ENCODE measurements at places on chromosomes 1 and 21.

DNA sequence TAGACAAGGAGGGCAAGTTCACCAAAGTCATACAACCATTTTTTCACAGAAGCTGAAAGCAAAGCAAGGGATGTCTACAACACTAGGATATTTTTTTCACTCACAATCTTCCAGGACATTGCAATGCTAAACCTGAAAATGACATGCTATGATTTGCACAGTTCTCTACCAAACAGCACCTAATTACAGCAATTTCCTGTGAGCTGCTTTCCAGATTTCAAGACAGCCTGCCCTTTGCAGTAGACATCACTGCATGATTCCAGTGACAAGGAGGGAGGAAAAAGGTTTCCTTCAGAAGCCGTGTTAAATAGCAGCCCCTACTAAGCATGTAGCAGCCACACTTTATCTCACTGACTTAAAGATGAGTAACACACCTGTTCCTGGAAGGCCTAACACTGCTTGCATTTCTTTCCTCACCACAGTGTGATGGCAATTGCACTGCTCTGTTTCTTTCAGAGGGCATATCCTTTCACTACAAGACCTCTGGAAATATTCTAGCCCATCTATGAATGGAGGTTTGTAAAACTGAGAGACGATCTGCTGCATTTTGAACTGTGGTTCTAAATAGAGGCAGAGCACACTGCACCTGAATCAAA, 97.1 kb downstream of the DUSP10 start:
- no peak for DNase-seq

- DNase-seq, result no peak
Observed at GRCh38 chr1:25590096-25590824, 26.3 kb upstream of the MAN1C1 start.

GRCh38 chr1:221217029-221217428, 337.8 kb downstream of the HLX start:
- peak; percentile 74 for DNase-seq

DNA sequence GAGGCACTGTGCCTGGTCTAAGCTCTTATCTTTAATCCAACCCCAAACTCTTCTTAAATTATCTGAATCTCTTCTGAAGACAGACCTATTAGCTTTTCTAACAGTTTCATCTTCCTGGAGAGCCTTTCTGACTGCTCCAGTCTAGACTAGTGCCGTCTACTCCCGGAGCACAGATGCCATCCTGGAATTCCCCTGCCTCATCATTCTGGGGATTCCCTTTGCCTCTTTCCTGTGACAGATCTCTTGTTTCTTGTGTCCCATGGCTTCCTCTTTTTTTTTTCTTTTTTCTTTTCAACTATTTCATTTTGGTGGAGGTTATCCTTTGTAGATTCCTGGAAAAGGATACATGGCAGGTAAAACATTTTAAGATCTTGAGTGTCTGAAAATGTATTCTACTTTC, 11.7 kb downstream of the SEMA4A start:
- DNase-seq, result no peak

DNA sequence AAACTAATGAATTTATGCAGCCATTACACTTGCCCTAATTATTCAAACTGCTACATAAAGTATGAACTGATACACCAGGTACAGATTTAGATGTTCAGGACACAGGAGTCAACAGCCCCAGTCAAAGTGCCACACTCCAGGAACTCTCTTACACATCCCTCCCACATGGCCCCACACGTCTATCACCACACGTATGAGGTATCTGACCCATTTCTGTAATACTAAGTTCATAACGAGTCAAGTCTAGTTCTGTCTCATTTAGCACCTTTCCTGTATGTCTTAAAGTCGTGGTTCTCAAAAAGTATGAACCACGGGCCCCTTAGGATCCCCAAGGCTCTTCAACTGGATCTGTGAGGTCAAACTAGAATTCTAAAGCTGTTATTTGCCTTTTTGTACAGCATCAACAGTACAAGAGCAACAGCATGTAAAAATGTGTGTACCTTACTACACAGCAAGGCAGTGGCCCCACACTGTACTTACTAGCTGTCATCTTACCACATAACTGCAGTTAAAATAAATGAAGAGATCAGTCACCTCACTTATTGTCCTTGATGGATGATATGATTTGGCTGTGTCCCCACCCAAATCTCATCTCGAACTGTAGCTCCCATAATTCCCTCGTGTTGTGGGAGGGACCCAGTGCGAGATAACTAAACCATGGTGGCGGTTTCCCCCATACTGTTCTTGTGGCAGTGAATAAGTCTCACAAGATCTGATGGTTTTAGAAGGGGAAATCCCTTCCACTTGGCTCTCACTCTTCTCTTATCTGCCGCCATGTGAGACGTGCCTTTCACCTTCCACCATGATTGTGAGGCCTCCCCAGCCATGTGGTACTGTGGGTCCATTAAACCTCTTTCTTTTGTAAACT, 42.6 kb downstream of the SIPA1L2 start:
- DNase-seq, result no peak

DNA sequence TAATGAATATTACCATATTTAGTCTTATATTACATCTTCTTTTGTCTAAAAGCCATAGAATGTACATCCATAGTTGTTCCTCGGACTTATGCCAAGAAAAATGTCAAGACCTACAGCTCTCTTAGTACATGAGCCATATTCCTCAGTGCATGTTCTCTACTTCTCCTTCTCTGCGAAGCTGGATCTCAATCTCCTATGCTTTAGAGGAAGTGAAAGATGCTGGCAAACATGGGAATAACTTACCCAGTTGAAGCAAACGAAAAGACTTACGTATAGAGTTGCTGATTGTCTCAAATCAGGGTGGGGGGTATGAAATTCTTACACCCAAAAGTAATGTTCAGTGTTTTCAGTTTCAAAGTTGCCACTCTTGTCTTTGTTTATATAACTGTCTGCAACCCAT, 32.7 kb downstream of the OR13G1 start:
- DNase-seq, result no peak
